ENCODE measurements at places on chromosomes 7 and 10.

DNA sequence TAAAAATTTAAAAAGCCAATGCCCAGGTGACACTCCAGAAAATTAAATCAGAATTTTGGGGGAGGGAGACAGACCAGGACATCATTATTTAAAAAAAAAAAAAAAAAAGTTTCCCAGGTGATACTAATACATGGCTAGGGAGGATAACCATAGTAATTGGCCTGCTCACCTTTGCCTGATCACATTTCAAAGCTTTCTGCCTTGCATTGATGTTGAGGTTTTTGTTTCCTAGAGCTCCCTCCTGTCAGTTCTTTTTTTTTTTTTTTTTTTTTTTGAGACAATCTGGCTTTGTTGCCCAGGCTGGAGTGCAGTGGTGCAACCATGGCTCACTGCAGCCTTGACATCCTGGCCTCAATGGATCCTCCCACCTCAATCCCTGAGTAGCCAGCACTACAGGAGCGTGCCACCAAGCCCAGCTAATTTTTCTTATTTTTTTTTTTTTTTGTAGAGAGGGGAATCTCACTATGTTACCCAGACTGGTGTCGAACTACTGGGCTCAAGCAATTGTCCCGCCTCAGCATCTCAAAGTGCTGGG, 38.1 kb downstream of the CPED1 start:
- DNase-seq, result no peak

DNA sequence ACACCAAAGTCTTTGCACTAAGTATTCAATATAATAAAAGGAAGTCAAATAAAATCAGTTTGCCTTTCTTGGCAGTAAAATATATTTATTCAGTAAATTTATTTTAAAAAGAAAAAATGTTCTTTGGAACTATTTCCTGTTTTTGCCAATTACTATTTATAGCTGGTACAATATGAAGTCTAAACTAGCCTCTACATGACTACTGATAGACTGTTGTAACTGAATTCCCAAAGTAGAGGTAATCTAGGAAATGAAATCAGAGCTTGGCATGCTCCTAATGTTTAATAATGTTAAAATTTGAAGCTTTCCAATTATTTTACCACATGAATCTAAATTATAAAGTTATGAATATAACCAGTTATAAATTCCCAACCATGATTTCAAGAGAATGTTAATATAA, 385.5 kb downstream of the SEMA3D start:
- DNase-seq, result no peak

DNA sequence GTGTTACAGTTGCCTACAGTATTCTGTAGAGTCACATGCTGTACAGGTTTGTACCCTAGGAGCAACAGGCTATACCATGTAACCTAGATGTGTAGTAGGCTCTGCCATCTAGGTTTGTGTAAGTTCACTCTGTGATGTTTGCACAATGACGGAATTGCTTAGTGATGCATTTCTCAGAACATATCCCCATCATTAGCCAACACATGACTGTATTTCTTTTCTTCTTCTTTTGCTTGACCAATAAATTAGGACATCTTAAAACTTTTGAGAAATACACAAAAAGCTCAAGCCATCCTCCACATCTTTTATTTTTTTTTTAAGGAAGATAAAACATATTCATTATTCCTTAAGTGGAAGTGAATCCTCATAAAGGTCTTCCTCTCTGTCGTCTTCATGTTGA, 5.4 kb upstream of the PFKFB3 start:
- no peak for DNase-seq

DNA sequence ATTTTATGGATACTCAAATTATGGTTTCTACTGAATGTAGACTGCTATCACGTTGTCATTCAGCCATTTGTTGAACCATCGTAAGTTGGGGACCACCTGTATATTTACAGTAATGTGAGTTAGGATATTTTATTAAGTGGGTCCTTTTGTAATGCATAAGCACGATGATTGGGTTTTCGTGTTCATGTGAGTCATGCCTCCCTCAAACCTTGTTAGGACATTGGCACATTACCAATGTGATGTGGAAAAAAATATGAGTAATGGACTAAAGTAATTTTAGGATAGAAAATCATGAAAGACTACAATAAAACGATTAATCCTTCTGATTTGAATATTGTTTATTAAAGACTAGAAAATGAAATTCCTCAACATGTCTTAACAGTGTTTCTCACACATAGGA, 8.7 kb downstream of the SMC3 start:
- no peak for DNase-seq

DNA sequence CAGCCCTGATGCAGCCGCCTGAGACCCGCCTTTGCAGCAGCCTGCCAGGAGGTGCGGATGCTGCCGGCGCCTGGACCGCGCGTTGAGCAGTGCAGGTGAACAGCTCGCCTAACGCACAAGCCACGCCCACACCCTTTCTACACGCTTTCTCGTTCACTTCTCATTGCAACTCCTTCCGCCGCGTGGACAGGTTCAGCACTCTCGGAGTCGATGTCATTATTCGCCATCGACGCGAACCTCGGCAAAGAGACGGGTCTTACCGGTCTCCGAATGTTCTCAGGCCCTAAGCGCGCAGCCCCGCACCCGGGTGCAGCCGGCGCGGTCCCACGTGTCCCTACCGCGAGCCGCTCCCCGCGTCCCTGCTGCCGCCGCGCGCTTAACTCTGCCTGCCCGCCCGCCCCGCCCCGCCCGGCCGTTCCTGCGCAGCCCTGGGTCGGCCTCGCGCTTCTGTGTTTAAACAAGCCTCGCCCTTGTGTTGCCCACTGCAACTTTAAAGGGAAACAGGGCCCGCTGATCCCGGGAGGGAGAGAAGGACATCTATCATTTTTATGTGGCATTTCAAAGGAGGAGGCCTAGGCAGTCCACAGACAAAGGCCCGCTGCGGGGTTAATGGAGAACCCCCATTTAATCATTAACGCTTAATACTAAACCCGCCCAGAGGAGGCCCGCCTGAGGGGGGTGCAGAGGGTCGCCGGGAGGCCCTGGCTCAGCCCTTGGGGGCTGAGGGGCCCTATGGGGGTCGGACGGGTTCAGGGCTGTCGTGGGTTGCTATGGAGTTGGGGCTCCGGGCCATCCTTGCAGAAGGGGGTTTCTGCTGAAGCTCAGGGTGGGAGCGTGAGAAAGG, 128.5 kb downstream of the WDR11 start:
- DNase-seq, result no peak

DNA sequence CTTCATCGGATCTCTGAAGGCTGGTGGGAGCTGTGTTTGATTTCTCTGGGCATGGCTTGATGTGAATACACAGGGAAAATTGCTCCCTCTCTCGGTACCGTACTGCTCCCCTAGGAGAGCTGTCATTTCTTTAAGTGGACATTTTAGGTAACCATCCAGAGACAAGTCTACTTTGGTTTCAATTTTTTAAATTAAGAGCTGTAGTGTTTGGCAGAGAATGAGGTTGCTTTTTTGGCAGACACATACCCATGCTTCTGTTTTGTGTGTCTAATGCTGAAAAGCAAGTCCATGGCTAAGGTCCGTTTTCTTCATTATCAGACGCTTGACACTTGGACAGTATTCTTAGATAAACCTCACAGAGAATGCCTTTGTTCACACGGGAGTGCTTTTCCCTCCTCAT, 61.3 kb upstream of the TRIL start:
- no peak for DNase-seq

DNA sequence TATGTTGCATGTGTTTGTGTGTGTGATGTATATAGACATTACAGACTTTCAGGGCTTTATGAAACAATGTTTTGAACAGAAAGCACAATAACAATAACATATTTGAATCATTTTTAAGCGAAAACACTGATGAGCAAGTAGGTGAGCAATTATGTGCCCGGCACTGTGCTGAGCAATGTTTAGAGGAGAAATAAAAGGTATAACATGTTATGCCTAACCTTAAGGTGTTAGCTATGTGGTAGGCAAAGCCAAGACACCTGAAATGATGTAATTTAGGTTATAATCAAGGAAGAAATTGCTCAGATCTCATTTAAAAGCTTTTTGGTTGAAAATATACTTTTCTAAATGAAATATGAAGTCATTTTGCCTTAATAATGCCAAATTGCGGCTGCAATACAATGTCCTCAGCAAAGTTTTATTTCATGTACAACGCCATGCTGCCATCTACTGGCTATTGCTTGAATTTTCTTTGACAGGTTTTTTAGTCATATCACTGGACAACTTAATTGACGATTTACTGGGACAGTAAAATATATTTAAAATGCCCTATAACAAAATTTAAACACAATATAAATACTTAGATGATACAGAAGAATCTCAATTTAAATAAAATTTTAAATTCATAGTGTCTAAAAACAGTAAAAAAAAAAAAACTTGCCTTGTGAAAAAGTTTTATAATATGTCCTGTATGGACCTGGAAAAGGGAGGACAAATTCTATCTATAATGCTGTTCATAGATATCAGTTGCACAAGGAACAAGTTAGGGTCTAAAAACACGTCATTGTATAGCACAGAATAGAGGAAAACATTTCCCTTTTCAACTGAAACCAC, 131.1 kb upstream of the CDK1 start:
- DNase-seq, result no peak

- DNase-seq, result no peak
Observed at GRCh38 chr10:106360870-106361269, 803.6 kb downstream of the SORCS1 start.

DNA sequence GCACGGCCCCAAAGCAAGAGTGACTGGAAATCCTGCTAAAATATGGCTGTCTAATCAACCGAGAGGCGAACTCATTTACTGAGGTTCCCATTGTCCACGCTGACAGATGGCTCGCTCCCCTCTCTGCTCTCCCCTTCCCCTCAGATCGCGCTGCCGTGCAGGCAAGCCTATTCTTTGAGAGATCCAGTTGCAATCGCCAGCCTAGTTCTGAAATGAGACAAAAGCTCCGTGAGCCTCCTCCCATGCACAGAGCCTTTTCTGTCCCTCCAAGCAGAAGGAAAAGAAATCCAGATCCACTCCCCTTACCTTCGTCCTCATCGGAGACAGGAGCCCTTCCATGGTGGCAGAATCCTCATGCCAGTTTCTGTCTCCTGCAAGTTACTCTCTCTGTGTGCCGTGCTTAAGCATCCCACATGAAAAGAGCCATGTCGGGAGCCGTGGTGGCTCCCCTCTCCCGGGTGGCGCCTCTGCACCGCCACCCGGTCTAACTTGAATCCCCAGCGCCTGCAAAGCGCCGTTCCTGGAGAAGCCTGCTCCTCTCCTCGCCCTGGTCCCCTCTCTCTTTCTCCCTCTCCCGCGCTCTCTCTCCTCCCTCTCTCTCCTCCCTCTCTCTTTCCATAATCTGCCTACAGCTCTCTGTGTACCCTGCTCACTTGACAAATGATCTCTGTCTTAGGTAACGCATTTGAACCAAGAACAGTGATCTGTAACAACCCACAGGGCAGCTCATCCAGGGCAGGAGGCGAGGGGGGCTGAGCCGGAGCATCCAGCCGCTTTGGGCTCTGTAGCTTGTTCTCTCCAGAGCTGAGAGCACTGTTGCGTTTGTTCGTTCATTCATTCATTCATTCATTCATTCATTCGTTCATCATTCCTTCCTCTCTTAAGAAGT, 156.8 kb downstream of the FRMD4A start:
- no peak for DNase-seq

GRCh38 chr7:150918378-150918777, 59.7 kb downstream of the KCNH2 start:
- no peak for DNase-seq

DNA sequence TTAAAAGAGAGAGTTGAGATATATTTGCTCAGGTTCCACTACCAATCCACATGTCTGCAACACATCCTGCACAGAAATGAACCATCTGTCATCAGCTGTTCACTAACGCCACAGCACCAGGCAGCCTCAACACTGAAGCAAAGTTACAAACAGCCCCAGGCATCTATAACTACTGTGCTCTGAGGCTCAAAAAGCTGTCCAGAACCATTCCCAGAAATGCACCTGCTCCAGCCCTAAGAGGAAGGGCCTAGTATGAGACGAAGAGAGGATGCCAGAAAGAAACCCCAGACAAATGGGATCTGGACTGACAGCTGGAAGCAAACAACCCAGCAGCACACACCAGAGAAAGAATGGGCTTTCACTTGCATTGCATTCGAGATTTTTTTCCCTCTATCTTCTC, 159.3 kb downstream of the ELMO1 start:
- no peak for DNase-seq

DNA sequence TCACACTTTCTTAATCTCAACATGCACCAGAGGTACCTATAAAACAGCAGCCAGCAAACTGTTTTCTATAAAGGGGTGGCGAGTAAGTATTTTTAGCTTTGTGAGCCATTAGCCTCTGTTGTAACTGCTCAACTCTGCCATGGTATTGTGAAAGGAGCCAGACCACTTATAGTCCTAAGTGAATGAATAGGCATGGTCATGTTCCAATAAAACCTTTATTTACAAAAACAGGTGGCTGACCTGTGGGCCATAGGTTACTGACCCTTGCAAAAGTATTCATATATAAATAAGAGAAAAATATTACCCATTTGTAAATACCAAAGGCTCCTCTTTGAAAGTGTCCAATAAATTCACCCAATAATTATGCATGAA, 50.3 kb downstream of the ICA1 start:
- no peak for DNase-seq

DNA sequence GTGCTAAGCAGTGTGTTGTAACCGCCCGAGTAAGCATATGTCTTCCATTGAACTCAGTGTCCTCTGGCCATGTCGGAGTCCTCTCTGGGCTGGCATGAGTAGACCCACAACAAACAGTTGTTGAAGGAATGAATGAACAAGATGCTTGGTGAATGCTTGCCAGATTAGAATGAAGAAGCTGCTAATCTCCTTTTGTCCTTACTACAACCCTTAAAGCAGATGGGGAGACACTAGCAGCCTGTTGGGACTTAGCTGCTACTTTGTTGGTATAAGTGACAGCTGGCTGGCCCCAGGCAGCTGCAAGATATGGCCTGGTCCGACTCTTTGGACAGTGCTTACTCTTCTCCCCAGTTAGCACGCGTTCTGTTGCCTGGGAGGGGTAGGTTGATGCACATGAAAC, 370.1 kb downstream of the RPS24 start:
- DNase-seq, result no peak

DNA sequence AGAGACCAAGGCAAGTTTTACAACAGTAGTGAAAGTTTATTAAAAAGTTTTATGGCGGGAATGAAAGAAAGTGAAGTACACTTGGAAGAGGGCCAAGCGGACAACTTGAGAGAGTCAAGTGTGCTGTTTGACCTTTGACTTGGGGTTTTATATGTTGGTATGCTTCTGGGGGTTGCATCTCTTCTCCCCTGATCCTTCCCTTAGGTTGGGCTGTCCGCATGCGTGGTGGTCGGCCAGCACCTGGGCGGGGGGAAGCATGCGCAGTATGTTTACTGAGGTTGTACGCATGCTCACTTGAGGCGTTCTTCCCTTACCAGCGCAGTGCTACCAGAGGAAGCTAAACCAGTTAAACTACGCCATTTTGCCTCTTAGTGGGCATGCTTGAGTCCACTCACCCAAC, 31.9 kb downstream of the NUP42 start:
- DNase-seq, result no peak

- no peak for DNase-seq
Observed at GRCh38 chr10:96287392-96288105, 16.2 kb upstream of the BLNK start.

DNA sequence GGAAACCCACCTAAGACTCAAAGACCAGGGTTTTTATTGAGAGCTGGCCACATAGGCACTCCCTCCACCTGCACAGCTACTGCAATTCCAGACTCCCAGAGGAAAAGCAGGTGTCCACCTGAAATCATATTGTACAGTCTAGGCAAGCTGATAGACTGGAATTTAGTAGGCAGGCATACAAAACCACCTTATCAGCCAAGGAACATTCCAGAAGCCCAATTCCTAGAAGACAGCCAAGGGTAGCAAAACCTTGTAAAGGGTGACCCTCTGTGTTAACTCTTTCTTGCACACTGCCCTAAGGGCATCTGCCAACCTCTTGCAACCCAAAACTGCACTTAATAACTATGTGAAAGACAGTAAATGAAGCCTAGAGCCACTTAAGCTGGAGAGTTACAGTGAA, 5.3 kb downstream of the TMEM176A start:
- DNase-seq, result no peak

GRCh38 chr7:473211-473734, 46.4 kb downstream of the PDGFA start:
- DNase-seq, result no peak
